CD4-positive, alpha-beta T cell treated with Interleukin-10 for 1 hour (primary cell): ENCODE measurements at places on chromosomes 11 and 22.

DNA sequence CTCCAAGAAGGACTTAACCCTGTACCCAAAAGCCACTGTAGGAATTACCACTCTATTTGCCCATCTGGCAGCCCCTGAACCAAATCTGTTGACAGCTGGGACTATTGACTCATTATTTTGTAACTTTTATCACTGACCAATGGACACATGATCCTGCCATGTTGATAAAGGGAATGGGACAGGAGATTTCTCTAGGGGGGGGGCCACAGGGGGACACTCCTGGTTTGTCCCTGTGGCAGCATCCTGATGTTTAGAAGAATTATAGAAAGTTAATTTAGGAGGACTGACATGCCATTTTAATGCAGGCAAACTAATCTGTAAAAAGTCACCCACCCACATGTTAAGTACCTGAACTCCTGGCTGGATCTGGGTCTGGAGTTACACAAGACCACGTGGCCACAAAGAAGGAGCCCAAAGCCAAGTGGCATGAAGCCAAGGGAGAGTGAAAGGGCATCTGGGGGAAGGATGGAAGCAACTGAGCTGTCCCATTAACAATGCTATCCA is 558.1 kb downstream of the ETS1 start:
- DNase-seq, result no peak

DNA sequence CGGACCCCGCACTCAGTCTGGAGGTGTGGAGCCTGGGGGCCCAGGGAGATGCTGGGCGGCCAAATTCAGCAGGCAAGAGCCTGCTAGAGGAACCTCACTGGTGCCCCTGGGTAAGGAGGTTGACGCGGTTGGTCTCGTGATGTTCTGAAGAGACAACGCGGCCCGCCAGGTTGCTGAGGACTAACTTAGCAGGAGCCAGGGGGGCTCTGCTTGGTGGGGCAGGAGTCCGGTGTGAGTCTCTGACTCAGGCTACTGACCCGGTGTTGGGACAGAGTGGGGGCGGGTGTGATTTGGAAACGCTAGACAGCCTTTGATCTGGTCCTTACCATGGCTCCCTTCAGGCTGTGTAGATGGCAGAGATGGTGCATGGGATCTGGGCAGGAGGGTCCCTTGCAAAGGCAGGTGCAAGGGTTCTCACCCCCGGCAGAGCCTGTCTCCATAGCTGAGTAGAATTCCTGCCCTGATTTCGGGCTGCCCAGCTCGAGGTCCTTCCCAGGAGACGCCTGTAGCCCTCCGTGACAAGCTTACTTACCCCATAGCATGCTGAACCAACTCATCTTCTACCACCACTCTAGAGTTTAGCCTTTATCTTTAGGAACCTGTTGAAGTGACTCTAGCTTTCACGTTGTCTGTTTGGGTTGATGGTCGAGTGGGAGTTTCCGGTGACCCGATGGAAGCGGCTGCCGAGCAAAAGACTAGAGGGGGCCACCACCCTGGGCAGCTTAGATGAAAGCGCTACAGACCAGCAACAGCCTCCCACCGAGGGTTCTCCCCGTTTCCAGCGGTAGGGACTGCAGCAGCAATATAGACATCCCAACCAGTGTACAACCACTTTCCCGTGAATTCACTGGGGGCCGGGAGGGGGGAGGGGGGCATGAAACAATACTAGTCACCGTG is 38.4 kb downstream of the KCNC1 start:
- DNase-seq, result no peak

- no peak for DNase-seq
Observed at GRCh38 chr11:70159627-70160570, 43.2 kb upstream of the FADD start.

DNA sequence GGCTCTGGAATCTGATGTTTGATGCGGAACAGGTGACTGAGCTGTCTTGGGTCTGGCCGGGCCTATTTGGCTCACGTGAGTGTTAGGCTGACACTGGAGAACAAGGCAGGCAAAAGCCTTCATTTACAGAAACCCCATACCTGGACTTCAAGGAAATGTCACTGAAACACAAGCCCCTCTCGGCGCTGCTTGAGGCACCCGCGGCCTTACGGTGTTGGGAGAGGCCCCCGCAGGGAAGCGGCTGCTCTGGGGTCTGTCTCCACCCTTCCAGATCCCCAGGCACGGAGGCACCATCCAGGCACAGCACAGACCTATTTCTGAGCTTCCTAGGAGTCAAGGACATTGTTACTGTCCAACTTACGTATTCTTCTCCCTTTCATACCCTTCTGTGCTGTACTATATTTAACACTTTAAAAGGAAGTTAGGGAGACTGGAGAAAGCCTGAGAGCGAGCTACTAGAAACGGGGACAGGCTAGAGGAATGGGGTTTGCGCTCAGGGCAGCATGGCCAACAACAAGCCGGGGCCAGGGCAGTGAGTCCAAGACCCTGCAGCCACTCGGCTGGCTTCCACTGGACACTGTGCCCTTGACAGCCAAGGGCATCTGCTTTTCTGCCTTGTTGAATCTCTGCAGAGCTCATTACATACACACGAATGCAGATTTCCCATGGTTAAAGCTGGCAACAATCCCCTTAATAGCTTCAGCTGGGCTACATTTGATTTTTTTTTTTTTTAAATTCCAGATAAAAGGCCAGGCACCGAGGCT is 23.8 kb downstream of the DRD4 start:
- no peak for DNase-seq

DNA sequence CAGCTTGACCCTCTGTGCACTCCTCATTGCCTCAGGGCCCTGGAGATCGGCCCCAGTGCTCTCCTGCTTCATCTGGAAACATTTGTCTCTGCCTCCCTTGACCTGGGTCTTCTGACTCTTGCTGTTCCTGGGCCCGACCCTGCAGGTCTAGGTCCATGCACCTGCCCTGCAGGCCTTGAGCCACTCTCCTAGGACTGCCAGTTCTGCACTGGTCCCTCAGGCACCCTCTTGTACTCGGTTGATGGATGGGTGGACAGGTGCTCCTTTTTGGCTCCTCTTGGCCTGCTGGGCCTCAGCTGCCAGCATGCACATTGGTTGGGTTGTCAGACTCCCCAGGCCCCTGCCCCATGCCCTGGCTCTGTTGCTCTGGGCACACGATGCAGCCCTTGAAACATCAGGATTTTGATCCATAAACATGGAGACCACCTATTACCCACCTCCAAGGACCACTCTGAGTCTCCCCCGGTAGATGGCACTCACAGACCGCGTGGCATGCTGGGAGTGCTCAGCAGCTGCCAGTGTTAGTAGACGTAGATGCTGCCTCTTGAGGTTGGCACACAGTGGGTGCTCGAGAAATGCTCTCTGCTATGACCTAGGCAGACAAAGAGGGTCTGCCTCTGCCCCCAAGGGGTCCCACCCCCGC is 20.2 kb upstream of the ACR start:
- DNase-seq, result no peak

DNA sequence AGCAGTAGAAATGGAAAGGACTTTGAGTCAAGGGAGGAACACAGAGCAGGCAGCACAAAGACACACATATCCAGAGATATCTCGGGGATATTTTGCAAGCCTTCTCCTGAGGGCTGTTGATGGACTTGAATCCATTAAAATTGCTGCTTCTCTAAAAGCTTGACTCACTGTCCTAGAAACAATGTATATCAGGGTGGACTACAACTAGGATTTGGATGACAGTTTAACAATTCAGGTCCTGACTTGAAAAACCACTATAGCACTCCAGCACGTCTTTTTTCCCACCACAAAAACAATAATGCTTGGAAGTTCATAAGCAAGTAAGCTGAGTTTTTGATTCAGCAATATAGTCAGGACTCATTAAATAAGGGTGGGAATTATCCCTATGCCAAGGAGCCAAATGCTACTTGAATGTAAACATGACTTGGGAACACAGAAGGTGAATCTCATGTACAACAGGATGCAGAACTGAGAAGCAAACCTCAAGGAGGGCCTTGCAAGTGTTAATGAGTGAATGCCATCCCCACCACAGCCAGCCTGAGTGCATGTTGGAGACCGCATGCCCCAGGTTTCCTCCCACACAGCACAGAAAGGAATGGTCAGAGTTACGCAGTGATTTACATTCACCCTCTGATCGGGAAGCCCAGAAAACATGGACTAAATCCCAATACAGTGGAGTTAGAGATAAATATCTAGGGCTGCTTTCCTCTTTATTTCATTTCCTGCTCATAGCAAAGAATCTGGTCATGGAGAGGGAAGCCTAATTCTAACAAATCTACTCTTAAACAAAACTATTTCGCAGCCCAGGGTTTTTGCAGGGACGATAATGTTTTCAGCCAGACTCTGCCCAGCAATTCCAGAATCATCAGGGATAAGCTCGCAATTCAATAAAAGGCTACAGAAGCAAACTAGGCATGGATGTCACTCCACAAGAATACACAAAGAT is 98.4 kb upstream of the OR9G4 start:
- DNase-seq, result no peak

DNA sequence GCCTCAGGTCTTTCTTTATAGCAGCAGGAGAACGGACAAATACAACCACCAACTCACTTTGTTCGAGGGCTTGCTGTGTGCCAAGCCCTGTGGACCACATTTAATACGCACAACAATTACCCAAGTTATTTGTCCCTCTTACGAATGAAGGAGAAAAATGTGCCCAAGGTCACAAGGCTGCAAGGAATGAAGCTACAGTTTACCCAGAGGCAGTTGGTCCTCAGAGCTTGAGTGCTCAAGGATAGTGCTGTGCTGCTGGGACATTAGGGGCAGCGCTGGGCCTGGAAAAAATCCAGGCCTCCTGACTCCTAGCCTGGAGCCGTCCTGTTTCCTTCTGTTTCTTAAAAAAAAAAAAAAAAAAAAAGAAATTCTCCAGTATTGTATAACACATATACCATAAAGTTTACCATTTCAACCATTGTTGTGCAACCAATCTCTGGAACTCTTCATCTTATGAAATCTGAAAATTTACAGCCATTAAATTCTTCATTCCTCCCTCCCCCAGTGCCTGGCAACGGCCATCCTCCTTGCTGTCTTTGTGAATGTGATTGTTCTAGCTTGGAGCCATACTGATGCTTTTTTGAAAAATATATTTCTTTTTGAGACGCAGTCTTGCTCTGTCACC is 1.0 kb upstream of the C11orf86 start:
- no peak for DNase-seq

DNA sequence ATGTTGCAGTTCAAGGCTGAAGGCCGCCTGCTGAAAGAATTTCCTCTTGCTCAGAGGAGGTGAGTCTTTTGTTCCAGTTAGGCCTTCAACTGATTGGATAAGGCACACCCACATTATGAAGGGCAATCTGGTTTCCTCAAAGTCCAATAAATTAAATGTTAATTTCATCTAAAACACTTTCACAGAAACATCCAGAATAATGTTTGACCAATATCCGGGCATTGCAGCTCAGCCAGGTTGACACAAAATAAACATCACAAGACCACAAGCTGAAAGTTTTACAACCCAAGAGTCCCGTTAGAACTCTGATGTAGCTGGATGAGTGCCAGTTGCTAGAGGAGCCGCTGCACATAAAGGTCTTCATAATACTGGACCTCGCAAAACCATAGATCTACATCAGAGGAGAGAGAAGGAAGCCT is 64.9 kb upstream of the EED start:
- DNase-seq, result no peak

DNA sequence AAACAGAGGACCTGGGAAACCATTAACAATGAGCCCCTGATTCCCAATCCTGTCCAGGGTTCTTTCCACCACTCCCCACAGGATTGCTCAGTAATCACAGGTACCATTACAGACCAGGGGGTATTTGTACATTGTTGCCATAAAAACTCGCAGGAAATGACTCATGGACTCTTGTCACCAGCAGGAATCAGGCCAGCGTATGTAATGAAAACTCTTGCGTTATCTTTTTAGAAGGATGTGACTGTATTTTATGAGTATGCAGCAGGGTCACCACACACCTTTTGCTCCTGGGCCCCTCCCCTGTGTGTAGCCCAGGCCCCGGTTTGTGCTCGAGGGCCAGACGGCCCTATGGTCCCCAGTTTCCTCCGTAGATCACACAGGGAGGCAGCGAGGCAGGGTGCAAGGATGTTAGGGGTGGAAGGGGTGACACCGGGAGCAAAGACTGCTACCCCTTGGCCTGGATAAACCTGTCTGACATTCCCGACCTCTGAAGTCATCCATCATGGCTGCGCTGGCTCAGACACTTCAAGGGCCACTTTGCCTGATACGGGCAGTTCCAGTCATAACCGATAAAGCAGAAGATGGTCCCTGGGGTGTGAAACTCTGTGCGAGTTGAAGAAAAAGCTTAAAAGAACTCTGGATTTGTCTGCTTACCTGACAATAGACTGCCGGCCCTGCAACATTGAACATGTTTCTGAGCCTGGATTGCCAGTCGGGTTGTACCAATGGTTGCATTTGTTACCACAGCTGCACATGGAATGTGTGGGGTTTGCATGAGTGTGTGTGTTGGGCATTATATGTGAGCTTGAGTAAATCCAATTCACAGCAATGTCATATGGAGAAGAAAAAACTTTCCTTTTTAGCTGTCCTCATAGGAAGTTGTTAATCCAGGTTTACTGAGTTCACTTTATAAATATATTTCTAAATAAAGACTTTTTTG is 56.9 kb downstream of the MICAL2 start:
- DNase-seq, result no peak

GRCh38 chr11:92475316-92475715 is 250.7 kb downstream of the FAT3 start:
- DNase-seq, result no peak

GRCh38 chr11:125588505-125588904 is 4.1 kb upstream of the STT3A start:
- no peak for DNase-seq

- DNase-seq, result no peak
Observed at GRCh38 chr11:95993438-95994298, 69.8 kb upstream of the MTMR2 start.
